ENCODE measurements at places on chromosomes 13 and 19.

DNA sequence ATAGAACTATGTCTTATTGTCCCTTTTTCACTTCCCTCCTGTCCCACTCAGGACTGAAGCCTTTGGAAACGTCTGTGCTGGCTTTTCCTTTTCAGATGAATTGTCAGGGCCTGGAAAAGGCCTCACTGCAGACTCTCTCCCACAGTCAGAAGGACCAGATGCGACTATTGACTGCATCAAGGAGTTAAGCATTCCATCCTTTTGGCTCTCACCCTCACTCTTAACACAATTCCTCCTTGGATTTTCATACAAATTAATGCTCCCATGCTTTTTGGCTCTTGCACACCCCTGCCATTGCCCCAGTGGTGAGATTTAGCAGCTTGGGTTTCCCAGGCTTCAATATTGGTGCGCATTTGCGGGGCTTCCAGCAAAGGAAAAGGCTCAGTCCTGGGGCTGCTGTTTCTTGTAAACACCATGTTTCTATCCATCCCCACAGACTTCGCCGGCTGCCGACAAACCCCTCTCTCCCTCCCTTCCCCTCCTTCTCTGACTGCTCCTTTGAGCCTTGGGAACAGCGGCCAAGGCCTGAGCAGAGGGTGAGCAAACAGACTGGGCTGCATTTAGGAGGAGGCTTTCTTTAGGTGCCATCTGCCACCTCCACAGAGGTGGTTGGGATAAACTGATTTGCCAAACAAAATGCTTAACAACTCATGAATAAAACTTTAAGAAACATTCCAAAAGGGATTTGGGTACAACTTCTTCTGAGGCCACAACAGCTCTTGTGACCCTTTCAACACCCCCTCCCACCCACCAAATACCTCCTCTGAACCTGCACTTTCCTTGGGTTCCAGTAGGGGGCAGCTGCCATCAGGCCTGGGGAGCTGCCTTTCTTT lies 48.6 kb upstream of the PCDH8 start:
- DNase-seq: no peak

GRCh38 chr13:60494296-60494695 lies 97.3 kb downstream of the TDRD3 start:
- DNase-seq: no peak

DNA sequence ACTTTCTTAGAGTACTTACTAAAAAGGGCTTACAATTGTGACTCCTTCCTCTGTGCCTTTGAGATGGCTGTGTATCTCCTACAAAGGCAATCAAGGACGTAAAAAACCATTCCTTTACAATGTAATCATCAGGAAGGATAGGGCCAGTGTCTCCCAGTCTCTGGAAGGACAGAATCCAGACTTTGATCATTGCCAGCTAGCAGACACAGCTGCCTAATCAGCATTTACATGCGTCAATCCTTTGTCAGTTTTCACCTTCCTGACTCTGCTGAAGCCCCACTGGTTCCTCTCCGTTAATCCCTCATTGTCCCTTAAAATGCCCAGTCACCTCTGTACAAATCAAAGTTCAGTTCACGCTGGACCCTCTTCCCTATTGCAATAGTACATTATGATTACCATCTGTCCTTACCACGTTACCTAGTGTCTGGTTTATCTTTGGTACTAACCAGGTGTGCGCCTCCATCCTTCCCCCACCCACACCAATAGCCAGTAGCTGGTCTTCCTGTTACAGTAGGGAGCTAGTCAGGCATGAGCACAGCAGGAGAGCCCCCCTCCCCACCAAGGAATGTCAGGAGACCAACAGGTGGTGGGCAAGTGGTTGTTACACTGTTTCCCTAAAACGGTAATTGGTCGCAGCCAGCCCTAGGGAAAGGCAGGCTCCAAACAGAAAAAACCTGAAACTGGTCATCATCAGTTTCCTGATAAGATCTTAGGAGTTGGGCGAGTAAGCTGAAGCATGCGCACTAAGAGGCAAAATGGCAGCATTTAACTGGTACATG lies 49.7 kb downstream of the TGDS start:
- DNase-seq: no peak

DNA sequence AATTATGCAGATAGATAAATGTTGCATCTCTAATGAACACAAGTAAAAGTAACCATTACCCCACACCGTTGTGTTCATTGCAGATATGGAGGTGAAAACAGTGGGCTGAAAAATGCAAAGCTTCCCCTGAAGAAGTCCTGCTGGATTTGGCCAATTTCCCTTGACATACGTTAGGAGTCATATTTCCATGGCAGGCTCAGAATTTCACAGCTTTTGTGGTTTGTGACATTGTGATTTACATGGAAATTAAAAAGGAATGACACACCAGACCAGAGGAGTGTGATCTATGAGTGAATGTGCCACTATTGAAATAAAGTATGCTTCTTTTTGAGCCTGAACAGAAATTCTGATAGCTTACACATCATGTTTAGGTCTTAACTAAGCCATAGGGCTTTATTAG lies 221.1 kb upstream of the TMTC4 start:
- DNase-seq: no peak

DNA sequence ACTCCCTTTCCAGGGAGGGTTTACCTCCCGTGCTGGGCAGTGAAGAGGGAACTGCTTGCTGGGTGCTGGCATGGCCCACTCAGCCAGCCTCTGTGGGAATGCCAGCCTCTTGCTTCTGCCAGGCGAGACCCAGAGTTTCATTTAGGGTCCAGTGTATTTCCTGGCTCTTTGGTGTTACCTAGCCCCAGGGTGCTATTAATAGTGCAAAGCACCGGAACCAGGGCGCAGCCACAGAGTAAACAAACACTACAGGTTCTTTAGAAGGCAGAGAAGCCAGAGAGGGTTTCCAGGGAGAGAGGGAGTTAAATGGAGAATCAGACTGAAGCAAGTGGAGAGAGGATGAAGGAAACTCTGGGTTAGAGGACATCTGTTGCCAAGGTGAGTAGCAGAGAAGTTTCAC lies 74.9 kb upstream of the SPATA13 start:
- DNase-seq: no peak

DNA sequence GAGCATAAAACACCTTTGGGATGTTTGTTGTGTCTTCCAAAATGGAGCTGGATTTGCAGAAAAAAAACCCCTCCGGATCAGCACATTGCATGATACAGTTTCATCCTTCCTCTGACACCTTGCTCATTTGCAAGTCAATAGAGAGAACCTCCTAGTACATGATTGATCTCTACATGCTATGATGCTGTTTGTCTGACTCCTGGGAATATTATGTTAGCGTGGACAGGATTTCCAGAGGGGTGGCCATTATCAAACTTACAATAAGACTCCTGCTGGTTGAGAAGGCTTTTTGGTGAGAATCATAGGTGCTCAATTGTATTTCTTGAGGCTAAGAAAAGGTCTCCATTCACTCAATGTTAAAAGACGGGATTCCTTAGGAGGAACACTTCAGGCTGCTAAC lies 75.9 kb upstream of the SCEL start:
- no peak for DNase-seq

- no peak for DNase-seq
These were observed 792.4 kb upstream of the SLITRK5 start for GRCh38 chr13:86878781-86879180.

DNA sequence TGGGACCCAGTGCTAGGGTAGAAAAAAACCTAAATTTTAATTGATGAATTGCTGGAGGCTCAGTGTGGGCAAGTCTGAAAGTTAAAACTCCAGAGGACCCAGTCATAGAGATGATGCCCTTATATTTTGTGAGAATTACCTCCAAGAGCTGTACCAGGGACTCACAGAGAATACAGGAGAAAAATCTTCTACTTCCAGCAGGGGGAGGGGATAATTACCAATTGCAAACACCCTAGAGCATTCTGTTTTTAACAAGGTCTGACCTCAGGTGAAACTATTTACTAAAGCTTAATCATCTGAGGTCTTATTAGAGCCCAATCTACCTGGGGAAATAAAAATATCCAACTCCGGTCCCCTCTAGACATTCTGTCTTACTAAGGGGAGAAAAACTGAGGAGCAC lies 994.7 kb upstream of the MIR17HG start:
- no peak for DNase-seq

GRCh38 chr19:39502640-39503417 lies 4.1 kb downstream of the DLL3 start:
- peak; percentile 67 for DNase-seq

GRCh38 chr19:2612619-2613249 lies 89.8 kb downstream of the GNG7 start:
- no peak for DNase-seq

- DNase-seq: no peak
These were observed 1416.9 kb downstream of the UQCRFS1 start for GRCh38 chr19:27796073-27796472.

DNA sequence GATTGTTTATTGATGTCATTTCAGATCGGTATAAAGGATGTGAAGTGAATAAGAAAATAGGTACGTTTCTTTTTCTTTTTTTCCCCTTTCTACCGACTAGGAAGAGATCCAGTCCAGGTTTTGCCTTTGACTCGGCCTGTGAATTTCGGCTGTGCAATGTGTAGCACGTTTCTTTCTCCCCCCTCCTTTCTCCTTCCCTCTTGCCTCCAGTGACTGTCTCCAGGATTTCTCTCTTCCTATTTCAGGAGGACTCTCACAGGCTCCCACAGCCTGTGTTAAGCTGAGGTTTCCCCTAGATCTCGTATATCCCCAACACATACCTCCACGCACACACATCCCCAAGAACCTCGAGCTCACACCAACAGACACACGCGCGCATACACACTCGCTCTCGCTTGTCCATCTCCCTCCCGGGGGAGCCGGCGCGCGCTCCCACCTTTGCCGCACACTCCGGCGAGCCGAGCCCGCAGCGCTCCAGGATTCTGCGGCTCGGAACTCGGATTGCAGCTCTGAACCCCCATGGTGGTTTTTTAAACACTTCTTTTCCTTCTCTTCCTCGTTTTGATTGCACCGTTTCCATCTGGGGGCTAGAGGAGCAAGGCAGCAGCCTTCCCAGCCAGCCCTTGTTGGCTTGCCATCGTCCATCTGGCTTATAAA lies at the start of gene GPC6:
Gene GPC6, plus strand, starts transcription at position 185 of the 657 bp plus-strand sequence.
- no peak for DNase-seq

DNA sequence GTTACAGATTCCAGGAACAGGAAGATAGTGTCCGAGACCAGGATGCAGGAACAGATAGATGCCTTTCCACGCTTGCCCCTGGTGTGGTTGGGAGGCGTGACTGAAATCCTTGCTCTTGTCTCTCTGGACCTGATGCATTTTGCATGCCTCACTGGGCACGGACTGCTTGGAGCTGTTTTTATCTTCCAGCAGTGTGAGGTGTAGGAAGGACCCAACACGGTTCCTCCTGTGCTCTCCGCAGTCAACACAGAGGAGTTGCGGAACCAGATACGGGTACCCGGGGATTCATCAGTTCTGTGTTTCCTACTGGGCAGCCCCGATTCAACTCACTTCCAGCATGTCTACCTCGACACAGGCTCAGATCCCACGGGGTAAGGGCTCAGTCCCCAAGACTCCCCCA lies 6.5 kb downstream of the DOT1L start:
- no peak for DNase-seq

GRCh38 chr19:6460099-6460884 lies 700 bp upstream of the SLC25A23 start:
- peak; percentile 93 for DNase-seq

GRCh38 chr13:84774111-84774510 lies 891.8 kb upstream of the SLITRK1 start:
- no peak for DNase-seq

GRCh38 chr13:75407473-75407872 lies 74.5 kb downstream of the TBC1D4 start:
- no peak for DNase-seq

DNA sequence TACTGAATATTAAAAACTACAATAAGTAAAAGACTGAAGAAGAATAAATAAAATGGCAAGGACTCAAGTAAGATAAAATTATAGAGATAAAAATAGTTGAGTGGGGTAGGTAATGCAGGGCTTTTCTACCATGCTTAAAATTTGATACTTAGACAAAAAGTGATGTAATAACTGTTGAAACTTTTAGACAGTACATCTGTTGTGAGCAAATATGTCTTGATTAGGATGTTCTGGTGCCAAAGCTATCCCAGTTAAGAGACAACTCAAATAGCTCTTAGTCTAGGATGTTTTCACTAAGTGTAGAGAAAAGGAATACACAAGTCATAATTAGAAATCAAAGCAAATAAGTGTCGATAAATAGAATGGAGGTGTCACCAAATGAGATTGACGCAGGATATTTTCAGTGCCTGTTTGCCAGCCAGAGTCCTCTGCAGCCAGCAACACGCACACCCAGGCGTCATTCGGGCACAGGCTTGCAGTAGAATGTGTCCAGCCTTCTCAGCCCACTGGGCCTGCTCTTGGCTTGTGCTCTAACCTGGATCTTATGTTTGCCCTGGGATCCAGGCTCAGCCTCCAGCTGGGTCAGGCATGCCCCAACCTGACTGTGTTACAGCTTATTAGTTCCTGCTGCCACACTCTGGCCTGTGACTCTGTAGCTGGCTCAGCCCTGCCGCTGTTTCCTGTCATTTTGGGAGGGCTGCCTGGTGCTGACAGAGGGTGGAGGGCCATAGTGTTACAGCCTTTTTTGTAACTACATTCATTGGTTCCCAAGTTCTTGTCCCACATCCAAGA lies 766.2 kb downstream of the PCDH17 start:
- no peak for DNase-seq

- no peak for DNase-seq
These were observed 13.7 kb upstream of the SMARCA4 start for GRCh38 chr19:10946958-10947657.

GRCh38 chr13:32850316-32851052 lies 165.7 kb upstream of the KL start:
- DNase-seq: no peak

DNA sequence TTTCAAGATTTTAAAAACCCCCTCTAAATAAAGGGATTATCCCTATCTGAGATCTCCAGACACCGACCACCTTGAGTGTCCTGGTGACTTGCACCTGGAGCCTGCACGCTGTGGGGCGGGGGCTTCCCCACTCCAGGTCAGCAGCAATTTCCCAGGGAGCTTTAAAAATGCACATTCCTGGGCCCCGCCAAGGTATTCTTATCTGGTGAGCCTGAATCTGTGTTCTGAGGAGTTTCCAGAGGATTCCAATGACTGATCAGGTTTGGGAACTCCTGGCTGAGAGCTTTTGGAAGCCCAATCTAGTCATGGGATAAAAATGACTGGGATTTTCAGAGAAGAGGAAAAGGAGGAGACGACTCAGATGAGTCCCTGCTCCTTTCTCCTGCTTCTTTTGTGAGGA lies 66.1 kb downstream of the FGF9 start:
- DNase-seq: no peak

DNA sequence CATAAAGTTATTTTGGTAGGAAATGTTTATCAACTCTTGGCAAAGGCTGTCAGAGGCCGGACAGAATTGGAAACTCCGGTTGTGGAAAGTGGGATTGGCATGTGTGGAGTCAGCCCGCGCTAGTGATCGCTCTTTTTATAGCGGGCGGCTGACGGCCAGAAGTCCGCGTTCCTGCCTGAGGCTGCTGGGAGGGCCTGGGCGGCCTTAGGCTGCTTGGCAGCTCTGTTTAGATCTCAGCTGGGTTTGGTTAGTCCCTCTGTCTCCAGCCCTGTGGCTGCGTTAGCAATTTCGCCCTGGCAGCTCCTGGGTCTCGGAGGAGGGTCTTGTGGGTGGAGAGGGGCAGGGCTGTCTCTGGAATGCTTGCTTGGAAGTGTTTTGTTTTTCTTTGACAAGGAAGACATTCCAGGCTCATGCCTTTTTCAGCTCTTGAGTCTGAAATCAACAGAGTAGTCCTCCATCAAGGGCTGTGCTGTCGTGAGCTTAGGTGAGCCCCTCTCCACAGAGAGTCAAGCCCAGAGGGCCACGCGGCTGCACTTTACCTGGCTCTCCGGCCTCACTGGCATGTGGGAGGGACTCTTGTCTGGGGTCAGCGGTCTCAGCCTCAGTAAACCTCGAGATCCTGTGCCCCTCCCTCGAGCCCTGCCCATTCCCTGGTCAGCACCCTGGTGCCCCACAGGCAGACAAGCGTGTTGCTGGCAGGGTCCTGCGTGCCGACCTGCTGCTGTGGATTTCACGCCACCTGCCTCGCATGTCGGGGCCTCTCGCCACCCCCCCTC lies 22.5 kb downstream of the DOT1L start:
- DNase-seq: no peak
